ENCODE measurements at places on chromosomes 16 and 17.
A peak's percentile ranks its signal among the peaks of the same experiment; 100 is the strongest.

- no peak for DNase-seq
Observed at GRCh38 chr16:8644211-8645140, 23.0 kb downstream of the METTL22 start.

DNA sequence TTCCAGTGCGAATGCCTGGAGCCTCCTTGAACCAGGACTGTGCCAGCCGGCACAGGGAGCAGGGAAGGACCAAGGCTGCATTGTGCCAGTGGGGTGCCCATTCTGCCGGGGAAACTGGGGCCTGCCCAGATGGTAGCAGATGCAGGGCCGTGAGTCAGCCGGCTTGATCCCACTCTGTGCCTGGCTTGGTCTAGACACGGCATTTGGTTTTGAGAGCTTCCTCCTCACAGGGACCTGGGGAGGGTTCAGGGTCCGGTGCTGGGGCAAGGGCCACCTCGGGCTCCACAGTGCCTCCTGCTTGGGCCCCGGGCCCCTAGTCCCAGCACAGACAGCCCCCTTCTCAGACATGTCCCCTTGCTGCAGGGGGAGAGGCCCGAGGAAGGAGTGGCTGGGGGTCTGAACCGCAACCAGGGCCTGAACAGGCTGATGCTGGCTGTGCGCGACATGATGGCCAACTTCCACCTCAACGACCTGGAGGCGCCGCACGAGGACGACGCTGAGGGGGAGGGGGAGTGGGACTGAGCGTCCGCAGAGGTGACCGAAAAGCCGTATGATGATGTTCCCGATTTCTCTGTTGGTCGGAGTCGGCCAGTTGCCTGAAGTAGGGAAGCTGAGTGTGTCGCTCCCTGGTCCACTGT lies 7.8 kb upstream of the MC1R start:
- no peak for DNase-seq

GRCh38 chr16:35565626-35566025 lies 2106.2 kb downstream of the TP53TG3F start:
- no peak for DNase-seq

DNA sequence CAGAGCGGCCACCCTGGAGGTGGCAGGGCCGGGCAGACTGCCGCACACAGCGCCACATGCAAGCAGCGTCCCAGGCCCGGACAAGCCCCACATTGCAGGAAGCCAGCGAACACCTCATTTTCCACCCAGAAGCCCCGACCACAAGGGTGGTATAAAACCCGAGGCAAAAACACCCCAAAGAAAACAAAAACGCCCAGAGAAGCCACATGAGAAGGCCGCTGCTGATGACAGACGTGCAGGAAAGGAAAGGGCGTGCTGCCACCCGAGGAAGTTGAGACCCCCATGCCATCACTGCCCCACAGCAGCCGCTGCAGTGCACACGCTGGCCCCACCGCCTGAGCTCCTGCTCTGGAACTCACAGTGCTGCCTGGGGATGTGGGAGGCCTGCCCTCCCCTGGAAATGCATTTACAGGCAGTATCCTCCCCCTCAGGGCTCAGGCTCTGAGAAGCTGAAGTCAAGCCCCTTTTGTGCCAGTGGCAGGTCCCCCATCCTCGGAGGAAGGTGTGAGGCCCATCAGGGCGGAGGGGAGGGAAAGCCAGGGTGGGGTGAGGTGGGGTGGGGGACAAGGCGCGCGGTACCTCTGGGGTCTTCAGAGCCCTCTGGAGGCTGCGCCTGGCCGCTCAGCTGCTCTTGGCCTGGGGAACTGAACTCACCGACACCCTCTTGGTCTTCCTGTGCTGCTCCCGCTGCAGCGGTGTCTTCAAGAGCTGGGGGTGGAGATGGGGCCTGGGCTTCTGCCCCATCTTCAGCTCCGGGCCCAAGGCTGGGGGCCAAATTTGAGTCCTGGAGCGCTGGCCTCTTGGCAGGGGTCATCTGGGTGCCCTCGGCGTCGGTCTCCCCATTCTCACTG lies 62.0 kb downstream of the IL21R start:
- DNase-seq = peak; percentile 66

GRCh38 chr16:83350481-83350880 lies 457.3 kb upstream of the HSBP1 start:
- DNase-seq = no peak

DNA sequence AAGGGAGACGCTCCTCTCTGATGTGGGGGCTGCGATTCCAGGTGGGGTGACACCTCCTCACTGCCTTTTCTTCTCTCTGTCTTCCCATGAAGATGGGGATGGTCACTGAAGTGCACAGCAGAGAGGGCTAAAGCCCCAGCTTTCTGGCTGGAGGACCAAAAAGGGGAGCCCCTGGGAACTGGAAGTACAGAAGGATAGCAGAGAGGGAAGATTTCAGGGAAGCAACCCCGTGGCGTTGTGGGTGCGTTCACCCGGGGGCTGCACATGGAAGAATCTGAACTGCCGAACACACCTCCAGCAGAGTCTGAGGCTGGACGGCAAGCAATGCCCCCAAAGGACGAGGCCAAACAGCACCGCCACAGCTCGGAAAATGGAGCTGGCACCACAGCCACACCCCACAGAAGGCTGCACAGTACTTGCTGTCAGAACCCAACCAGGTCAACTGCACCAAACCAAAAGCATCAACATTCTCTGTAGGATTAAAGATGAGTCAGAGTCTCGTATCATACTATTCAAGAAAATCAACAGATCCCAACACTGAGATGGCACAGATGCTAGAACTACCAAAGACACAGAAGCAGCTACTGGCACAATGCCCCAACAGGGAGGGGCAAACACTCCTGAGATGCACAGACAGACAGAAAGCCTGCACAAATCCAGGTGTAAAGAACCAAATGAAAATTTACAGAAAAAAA lies 49.9 kb downstream of the MAP1LC3B start:
- no peak for DNase-seq

GRCh38 chr16:58458606-58459343 lies 41.2 kb upstream of the NDRG4 start:
- no peak for DNase-seq

GRCh38 chr16:67170168-67170948 lies at the start of gene NOL3:
NOL3 (plus strand) TSS chr16:67170538.
- peak; percentile 73 for DNase-seq

DNA sequence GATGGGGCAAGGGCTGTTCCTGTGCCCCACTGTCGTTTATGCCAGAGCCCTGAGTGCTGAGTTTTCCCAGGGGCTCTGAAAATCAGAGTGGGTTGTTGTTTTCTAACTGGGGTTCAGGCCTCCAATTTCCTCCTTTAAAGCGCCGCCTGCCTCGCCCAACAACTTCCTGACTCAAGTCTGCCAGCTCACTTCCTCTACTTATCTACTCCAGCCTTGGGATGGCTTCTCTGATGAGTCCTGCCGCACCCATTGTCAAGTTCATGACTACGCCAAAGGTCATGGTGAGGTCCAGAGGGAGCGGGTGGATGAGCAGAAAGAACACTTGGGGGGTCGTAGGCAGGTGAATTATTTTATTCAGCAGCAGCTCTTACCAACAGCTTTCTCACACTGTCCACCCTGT lies 104.7 kb downstream of the UTP18 start:
- peak; percentile 26 for DNase-seq

GRCh38 chr17:36475346-36475970 lies 11.0 kb upstream of the ZNHIT3 start:
- no peak for DNase-seq

DNA sequence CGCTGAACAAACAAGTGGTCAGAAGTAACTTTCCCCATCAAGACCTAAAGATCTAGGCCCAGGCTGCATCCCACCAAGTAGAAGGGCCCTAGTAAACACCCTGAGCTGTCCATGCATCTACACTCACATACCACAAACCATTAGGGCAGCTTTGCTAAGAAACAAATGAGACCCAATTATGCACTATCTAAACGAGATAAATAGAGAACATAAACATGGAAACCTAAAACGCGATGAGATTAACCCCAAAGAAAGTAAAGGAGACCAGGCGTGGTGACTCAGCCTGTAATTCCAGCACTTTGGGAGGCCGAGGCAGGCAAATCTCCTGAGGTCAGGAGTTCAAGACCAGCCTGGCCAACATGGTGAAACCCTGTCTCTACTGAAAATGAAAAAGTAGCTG lies 5.8 kb downstream of the TXNDC11 start:
- DNase-seq = no peak

DNA sequence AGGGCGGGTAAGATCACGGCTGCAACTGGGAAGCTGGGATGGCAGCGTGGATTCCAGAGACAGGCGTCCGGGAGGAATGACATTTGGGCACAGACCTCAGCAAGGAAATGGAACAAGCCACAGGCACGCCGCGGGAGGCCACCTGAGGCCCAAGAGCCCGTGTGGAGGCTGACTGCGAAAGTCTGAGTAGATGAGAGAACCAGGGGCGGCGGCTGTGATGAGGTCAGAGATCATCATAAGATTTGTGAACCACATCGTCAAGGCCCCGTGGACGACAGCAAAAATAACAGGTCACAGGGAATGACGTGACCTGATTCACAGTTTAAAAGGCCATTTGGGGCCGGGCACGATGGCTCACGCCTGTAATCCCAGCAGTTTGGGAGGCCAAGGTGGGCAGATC lies 48.2 kb downstream of the MRM3 start:
- DNase-seq = no peak

DNA sequence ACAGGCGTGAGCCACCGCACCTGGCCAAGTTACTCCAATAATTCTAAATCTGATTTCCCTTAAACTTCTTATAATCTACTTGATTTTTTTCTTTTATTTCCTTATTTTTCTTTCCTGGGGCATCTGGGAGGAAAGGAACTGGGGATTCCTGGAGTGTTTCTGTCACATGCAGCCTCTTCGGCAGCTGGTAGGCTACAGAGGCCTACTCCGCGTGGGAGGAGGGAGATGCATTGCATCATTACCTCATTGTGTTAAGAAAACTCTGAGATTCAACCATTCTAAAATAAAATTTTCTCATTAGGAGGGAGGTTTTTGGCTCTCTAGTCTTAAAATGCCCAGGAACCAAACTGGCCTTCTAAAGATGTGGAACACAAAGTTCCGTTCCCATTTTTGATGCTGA lies 64.0 kb downstream of the SOX9 start:
- DNase-seq = no peak

DNA sequence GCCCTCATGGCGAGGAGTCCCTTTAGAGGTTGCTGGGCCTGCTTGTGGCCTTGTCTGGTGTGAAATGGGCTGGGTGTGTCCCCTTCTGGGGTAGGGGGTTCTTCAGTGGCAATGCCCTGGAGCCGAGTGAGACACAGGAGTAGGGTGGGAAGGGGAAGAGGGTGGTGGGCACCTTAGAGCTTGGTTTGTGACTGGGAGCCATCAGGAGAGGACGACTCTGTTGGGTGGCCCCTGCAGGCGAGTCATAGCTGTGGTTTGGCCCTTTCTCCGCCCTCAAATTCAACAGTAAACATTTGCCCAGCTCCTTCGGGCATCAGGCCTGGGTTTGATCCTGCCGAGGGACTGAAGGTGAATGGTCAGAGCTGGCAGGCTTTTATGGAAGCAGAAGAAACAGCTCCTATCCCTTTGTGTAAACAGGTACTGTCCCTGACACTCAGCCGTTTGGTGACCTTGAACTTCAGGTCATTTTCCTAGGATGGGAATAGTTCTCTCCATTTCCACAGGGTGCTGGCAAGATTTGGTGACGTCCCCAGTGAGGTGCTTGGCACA lies 2.9 kb downstream of the E4F1 start:
- DNase-seq = no peak

GRCh38 chr16:22948603-22949368 lies 134.8 kb downstream of the HS3ST2 start:
- DNase-seq = peak; percentile 80

GRCh38 chr17:75039238-75039637 lies 7.5 kb downstream of the ATP5PD start:
- no peak for DNase-seq
